Lung (tissue), 17 donors: ENCODE measurements at places on chromosomes 11 and 22. TPM values are rescaled to one million over a fixed set of nuclear protein-coding genes. Genes with fewer than 3 reads are reported as not detected.

The CRYAB gene
- 73.0 TPM for polyA plus RNA-seq

The CALCA gene
- polyA plus RNA-seq, result 3.0 TPM

The LIF gene
- polyA plus RNA-seq, result 5.1 TPM

The PATE2 gene
- polyA plus RNA-seq, result not detected

The GLB1L3 gene
- 0.06 TPM for polyA plus RNA-seq

The SYT12 gene
- polyA plus RNA-seq, result 0.17 TPM

The LRP4 gene
- polyA plus RNA-seq, result 2.5 TPM

The C11orf97 gene
- polyA plus RNA-seq, result 7.4 TPM

The FAT3 gene
- 0.22 TPM for polyA plus RNA-seq

The CCDC88B gene
- polyA plus RNA-seq, result 56.8 TPM

The OR52H1 gene
- not detected for polyA plus RNA-seq

The ZBTB16 gene
- polyA plus RNA-seq, result 39.8 TPM

The BTG4 gene
- polyA plus RNA-seq, result 0.23 TPM

The TTC28 gene
- polyA plus RNA-seq, result 5.7 TPM
